ENCODE measurements at places on chromosomes 4 and X. TPM values are rescaled to one million over a fixed set of nuclear protein-coding genes. Genes with fewer than 3 reads are reported as not detected.
A peak's percentile ranks its signal among the peaks of the same experiment; 100 is the strongest.

ZAR1 gene
- not detected for polyA plus RNA-seq

DNA sequence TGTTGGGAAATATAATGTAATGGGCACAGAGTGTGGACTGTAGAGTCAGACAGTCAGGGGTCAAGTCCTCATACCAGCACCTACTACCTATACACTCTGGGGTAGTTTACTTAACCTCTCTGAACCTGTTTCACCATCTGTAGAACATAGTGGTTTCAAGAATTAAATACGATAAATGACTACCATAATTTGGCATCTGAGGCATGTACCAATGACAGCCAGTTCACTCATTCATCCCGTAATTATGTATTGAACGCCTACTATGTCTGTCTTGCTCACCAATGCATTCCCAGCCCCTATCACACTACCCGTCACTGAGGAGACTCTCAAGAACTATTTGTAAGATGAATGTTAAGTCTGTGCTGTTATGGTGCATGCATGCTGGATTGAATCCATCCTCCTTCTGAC is 2.0 kb upstream of the FGB start:
- no peak for DNase-seq

- DNase-seq = no peak
These were observed 2.9 kb upstream of the OTUD5 start for GRCh38 chrX:48960291-48960690.

DNA sequence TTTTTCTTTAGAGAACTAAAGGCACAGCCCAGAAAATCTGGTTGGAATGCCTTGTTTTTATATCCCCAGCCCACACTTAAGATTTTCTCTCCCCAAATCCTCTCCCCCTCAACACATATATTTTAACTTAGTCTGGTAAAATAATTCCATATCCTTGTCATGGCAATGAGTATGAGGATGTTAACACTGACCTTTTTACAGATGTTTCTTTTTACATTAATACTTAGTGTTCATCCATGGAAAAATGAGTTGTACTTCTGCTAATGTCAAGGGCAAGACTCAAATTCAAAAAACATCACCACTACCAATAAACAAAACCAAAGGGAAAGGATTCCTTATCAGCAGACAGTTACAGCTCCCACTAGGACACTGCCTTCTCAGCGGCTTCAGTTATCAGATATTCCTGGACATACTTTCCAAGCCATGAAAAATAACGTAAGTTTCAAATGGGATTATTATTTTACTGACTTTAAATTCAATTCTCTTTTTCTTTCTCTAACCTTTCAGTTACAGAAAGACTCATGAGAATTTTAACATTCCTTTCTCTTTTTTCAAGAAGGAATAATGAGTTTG is 83.3 kb downstream of the RASL11B start:
- no peak for DNase-seq

- DNase-seq = no peak
These were observed 90.1 kb downstream of the PALLD start for GRCh38 chr4:168586926-168587325.

- DNase-seq = no peak
These were observed 101.5 kb downstream of the MXRA5 start for GRCh38 chrX:3244955-3245354.

DNA sequence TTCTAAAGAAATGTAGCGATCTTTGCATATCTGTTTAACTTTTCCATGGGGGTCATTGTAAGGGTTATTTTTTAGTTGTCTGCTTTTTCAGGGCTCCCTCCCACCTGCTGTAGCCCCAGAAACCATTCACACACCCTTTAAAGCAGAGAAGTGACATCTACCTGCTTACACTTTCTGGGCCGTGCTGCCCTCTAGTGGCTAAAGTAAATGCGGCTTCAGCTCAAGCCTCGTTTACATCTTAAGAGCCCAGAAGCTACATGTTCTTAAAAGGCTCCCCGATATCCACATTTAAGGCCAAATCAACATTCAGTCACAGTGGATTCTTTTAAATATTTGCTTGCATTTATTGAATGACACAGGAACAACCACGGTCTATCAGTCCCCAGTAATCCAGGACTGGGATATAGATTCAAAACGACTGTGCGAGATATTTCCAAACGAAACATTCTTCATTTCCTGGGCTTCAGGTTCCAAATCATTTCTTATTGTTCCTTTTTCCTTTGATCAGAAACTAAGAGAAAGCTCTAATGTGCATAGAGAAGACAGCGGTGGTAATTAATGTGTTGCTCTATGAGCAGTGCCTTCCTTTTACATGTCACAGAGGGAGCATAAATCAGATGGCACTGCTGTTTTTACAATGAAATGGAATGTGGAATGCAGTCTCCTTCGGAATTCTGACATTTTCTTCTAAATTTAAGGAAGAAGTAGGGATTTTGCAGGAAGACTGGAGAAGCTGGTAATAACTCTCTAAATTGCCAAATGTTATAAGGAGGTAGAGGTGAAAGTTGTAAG is 119.9 kb downstream of the RASGEF1B start:
- DNase-seq = peak; percentile 85

ATP6AP2 gene
- 190 TPM for polyA plus RNA-seq

- DNase-seq = no peak
These were observed 223.0 kb downstream of the SOWAHB start for GRCh38 chr4:76674983-76675382.

PCDH18 gene
- polyA plus RNA-seq = 167 TPM

GRCh38 chrX:37815366-37815765 is 32.0 kb downstream of the DYNLT3 start:
- no peak for DNase-seq

UTP14A gene
- 28.1 TPM for polyA plus RNA-seq

DNA sequence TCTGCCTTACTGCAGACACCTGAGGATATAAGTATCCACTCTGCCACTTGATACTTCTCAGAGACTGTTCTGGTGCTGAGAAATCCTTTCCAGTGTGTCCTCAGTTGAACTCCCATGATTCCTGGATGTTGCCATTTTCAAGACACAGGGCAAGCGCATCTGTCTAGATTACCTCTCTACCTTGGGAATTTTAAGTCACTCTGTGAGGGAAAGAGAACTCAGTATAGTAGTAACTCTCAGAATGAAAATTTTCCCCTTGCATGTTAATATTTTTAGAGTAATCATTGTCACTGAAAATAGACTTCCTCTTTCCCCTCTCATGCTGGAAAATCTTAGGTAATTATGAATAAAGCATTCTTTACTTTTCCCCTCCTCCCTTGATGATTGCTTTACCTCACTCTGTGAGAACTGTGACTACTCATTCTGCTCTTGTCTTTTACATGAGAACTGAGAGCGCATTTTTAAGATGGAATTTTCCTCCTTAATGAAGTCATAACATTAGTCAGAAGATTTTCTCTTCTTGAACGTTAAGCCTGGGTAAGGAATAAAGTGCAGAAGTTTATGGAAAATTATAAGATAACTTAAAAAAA is 45.0 kb downstream of the TET2 start:
- DNase-seq = no peak

UGT2B10 gene
- polyA plus RNA-seq = not detected

TFDP3 gene
- polyA plus RNA-seq = not detected

- DNase-seq = no peak
These were observed 15.3 kb upstream of the PUDP start for GRCh38 chrX:7163146-7163677.

DNA sequence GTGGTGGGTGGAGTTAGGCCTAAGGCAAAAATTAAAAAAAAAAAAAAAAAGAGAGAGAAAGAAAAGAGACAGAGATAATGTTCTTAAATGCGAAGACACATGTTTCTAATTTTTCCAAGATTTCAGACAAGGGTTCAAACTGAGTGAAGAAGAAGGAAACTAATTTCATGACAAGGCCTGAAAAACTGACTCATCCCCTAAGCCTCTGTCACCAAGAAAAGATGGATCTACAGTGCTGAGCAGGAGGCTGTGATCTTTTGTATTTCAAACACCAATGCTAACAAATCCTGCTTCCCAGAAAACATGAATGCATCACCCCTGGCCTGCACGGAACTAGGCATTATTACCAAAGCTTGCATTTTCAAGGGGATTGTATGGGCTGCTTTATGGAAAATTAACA is 75.3 kb downstream of the PPARGC1A start:
- no peak for DNase-seq

DNA sequence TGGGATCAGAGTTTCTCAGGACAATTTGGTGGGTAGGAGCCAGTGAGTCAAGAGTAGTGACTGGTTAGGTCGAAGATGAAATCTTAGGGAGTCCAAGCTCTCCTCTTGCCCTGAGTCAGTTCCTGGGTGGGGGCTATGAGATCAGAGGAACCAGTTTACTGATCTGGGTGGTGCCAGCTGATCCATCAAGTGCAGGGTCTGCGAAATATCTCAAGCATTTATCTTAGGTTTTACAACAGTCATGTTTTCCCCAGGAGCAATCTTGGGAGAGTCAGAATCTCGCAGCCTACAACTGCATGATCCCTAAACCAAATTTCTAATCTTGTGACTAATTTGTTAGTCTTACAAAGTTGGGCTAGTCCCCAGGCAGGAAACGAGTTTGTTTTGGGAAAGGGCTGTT is 1833.2 kb upstream of the PCDH7 start:
- DNase-seq = no peak

RAI2 gene
- 9.5 TPM for polyA plus RNA-seq

GRIA2 gene
- polyA plus RNA-seq = 2.4 TPM

ANOS1 gene
- polyA plus RNA-seq = 10.3 TPM

DNA sequence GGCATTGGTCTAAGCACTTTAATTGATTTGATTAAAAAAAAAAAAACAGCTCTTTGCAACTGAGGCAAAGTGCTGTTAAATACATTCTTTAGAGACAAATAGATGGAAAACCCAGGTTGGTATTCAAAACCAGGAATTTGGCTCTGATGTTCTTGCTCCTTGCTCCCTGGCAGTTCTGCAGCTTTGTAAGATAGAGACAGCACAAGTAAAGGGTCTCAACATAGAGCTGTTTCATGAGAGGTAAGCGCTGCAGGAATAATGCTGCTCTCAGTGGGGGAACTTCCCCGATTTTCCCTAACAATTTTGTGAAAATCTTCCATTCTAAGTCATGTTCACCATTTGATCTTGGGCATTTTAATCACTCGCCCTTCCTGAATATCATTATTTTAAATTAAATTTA is 479.5 kb upstream of the HS3ST1 start:
- no peak for DNase-seq

DNA sequence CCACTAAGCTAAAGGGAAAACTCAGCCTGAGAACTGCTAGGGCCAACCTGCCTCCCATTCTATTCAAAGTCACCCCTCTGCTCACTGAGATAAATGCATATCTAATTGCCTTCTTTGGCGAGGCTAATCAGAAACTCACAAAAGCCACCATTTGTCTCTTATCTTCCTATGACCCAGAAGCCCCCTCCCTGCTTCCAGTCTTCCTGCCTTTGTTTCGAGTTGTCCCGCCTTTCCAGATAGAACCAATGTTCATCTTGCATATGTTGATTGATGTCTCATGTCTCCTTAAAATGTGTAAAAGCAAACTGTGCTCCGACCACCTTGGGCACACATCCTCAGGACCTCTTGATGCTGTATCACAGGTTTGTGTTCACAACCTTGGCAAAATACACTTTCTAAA is 459.8 kb downstream of the FSTL5 start:
- no peak for DNase-seq

DCX gene
- polyA plus RNA-seq = 3.0 TPM

DNA sequence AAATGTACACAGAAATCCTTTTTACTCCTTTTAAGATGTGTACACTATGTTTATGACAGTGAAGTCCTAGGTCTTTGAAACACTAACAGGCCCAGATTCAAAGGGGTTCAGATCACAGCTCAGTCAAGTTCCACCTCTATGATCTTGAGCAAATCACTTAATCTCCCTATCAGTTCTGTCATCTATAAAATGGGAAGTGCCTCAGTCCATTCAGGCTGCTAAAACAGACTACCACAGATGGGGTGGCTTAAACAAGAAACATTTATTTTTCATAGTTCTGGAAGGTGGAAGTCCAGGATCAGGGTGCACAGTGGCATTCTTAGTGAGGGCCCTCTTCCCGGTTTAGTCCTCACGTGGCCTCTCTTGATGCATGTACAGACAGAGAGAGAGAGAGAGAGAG is 117.1 kb downstream of the CORIN start:
- DNase-seq = no peak

- no peak for DNase-seq
These were observed 7.5 kb downstream of the MSANTD1 start for GRCh38 chr4:3256230-3257102.
